ENCODE measurements at places on chromosomes 1 and 21.

- DNase-seq = no peak
Measured at GRCh38 chr1:158163000-158163947, 17.4 kb upstream of the CD1D start.

DNA sequence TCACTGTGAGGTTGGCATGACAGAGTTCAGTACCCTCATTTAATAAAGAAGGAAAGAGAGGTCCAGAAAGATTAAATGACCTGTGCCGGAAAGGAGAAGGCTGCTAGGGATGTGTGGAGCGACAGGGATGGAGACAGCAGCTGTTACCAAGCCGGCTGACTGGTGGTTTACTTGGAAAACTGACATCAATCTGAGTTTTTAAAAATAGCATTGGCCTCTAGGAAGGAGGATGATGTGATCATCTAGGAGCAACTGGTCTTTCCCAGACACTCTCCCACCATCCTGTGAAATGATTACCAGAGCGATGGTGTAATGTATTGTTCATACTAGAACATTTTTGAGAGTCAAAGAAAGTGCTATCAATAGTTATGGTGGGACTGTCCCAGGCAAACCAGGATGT lies 154.4 kb downstream of the ZSCAN20 start:
- DNase-seq = no peak

DNA sequence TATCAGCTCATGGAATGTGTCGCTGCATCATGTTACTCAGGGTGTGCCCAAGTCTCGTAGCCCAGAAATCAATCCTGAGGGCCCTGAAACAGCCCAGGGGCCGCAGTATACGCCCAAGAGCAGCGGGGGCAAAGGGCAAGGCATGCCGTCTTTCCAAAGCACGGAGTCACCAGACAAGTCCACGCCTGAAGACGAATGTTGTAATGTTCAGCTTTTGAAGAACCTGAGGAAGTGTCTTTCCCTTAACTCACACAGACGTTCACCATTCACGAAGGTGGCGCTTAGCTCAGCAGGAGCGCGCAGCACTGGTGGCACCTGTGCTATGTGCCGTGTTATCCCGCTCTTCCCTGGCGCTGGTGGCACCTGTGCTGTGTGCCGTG lies 18.8 kb upstream of the PWP2 start:
- no peak for DNase-seq

GRCh38 chr1:14027099-14027498 lies 327.1 kb downstream of the PRDM2 start:
- DNase-seq = no peak

- DNase-seq = no peak
Measured at GRCh38 chr1:52240592-52241210, 98.8 kb downstream of the ZFYVE9 start.

- DNase-seq = peak; percentile 24
Measured at GRCh38 chr1:184734980-184735379, 19.7 kb downstream of the EDEM3 start.

DNA sequence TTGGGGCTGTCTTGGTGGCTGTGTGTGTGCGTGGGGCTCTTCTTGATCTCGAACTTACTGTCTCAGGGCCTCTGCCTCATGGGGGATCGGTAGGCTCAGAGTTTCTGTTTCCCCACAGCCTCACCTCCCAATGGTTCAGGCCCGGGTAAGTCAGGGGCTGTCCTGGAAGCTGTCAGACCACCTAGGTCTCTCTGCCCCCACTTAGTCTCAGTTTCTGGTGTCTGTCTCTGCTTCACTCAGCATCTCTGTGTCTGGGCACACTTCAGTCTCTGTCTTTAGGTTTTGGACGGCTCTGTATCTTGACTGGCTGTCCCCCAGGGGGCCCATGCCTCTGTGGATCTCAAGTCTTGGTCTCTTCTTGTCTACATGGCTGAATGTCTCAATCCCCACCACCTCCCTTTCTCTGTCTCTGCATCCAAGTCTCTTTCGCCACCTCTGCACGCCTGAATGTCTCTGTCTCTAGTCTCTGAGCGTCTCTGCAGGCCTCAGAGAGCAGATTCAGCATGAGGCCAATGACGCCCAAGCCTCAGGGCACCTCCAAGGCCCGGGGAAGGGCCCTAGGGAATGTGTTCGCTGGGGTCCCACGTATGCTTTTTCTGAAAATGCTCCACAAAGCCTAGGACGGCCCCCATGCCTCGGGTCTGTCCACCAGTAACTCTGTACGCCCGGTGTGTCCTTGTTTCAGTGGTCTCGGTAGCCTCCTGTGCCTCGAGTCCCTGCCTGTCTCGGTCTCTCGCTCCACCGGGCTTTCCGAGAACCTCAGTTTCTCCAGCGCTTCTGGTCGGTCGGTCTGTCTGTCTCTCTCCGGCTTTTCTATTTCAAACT lies 818 bp downstream of the FHL3 start:
- no peak for DNase-seq

DNA sequence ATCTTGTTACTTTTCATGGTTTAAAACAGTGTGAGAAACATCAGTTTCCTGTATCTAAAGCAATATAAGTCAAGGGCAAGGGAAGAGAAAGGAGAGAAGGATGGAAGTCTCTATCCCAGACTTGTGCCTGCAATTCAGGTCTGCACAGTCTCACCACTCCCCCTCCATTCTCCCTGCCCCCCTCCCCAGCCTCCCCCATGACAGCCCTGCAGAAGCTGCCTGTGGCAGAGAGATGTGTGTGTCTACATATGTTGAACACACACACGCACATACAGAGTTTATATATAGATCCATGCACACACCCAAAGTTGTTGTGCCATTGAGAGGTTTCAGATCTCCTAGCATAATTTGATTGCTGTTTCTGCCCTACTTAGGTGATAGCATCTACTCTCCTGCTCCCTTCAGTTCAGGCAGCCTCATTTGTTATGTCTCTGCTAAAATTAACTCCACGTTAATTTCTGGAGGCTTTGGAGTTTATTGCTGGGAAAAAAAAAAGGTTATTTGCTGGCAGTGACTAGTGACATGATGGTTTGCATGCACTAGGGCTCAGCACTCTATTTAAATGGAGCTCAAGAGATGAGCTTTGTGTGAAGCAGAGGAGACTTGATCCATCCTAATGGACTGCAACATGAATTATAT lies 124.9 kb upstream of the SMYD2 start:
- DNase-seq = no peak

- DNase-seq = no peak
Measured at GRCh38 chr1:61472876-61473275, 252.1 kb downstream of the TM2D1 start.

DNA sequence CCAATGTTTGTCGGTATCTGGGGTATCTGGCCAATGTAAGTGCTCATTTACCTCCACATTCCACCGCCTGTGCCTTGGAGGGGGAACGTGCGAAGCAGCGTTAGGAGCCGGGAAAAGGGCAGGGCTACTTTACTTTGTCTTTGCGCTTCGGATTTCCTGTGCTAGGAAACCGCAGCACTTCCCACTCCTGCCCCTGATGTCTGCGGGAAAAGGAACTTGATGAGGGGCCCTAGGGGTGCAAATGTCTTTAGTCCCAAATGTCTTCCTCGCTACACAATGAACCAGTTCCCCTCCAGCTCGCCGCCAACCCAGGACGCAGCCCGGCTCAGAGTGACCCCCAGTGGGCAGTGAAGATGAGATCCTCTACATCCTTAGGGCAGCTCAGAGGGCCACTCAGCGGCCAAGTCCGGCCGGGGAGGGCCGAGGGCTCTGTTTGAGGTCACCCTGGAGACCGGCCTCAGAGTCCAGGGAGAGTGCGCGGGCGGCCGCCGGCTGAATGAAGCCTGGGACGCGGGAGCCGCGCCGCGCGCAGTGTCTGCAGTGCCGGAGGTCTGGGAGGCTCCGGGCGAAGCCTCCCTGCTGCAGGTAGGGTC lies at the start of gene DYNLT5:
TSS of gene DYNLT5 (plus strand) at position 460 of the 593 bp plus-strand sequence. CDS start 2,200 bp downstream, outside the sequence.
- peak; percentile 92 for DNase-seq

DNA sequence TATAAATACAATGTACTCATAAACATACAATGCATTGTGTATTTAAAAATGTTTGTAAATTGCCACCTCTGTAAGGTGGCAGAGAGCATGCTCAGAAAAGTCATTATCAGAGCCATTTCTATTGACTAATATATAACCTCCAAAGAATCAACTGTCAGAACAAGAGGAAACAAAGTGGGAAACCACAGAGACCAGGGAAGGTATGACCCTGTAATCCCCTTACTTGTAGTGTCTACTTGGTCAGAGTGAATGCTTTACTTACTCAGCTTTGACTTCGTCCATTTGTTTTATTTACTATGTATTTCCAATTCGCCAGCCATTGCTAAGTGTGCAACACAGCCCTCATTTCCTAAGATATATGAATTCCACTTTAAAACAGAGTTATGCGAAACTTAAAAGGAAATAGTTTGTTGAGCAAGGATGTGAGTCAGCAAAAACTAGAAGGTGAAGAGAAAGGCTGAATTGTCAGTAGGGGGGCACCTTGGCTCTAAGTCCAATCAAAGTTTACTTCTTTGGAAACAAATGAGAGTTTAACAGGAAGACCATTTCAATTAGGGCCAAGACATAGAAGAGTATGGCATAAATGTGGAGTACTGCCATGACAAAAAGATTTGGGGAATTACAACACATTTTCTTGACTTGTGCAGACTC lies 671.7 kb upstream of the PTBP2 start:
- peak; percentile 9 for DNase-seq

GRCh38 chr1:84366786-84367185 lies 31.5 kb upstream of the DNASE2B start:
- DNase-seq = no peak

DNA sequence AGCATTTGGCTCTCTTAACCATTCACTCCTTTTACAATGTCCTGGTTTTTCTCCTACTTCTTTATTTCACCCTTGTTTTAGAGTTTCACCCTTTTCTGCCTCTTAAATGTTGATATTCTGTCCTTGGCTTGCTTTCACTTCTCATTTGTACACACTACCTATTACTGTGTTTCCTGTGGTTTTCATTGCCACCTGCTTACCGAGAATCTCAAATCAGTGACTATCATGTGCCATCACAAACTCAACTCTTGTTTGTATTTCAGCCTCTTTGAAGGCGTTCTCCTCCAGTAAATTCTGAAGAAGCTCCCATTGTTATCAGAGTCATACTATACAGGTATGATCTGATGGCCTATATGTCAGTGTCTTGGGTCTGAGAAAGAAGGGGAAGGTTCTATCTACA lies 65.7 kb downstream of the NPHS2 start:
- no peak for DNase-seq

GRCh38 chr1:79667166-79667565 lies 660.6 kb upstream of the ADGRL4 start:
- no peak for DNase-seq

- DNase-seq = no peak
Measured at GRCh38 chr1:172955161-172955815, 95.5 kb downstream of the TNFSF18 start.

- DNase-seq = no peak
Measured at GRCh38 chr1:2061065-2061778, 11.0 kb downstream of the PRKCZ start.

DNA sequence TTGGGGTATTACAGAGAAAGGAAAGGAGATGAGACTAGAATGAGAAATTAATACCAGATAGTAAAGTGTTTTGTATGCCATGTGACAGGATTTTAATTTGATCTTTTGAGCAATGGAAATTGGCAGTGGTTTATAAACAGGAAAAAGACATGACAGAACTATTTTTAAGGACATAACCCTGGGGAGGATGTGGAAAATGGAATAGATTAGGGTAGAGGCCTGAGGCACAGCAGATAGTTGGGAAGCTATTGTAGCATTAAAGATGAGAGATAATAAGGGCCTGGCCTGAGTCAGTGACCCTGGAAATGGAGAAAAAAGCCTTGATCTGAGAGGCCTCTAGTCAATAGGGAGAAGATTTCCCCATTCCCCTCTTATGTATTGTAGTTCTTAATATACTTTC lies 22.1 kb upstream of the KCNA3 start:
- DNase-seq = no peak

GRCh38 chr1:112209493-112209892 lies 186.5 kb upstream of the CTTNBP2NL start:
- no peak for DNase-seq

GRCh38 chr1:92739669-92740524 lies 45.0 kb downstream of the EVI5 start:
- no peak for DNase-seq

DNA sequence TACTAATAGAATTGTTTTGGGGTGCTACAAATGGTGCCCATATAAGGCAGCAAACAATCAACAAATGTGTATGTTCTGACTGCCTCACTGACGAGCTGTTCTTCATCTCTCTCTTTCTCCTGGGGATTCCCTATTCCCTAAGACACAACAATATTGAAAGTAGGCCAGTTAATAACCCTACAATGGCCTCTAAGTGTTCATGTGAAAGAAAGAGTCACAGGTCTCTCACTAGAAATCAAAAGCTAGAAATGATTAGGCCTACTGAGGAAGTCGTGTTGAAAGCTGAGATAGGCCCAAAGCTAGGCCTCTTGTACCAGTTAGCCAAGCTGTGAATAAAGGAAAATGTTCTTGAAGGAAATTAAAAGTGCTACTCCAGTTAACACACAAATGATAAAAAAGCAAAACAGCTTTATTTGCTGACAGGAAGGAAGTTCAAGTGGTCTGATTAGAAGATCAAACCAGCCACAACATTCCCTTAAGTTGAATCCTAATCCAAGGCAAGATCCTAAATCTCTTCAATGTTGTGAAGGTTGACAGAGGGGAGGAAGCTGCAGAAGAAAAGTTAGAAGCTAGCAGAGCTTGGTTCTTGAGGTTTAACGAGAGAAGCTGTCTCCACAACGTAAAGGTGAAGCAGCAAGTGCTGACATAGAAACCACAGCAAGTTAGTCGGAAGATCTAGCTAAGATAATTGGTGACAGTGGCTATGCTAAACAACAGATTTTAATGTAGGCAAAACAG lies 26.3 kb downstream of the ATP2B4 start:
- DNase-seq = no peak

DNA sequence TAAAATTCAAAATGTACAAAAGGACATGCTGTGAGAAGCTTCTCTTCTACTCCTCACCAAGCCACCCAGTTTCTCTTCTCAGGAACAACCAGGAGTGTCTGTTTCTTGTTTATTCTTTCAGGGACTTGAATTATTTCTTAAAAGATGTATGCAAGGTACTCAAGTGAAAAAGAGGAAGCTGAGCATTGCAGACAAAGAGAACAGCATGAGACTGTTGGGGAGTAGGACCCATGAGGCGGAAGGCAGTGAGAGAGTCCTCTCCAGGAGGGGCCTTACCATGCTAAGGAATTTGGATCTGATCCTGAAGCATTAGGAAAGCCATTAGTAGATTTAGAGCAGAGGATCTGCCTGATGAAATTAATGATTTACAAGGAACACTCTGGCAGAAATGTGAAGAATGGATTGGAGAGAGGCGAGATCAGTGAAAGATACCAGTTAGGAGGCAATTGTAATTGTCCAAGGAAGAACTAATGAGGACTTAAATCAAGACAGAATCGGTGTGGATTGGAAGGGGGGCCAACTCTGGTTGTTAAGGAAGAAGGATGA lies 14.7 kb upstream of the SSX2IP start:
- DNase-seq = peak; percentile 61

GRCh38 chr1:227759341-227760300 lies 24.4 kb downstream of the SNAP47 start:
- DNase-seq = no peak

GRCh38 chr1:203437696-203438315 lies 37.8 kb upstream of the PRELP start:
- DNase-seq = no peak

Data from Kasumi-1 (cell line).